ENCODE measurements at places on chromosomes 4 and X.

- DNase-seq: no peak
Observed at GRCh38 chrX:12999422-12999821, 24.5 kb downstream of the TMSB4X start.

DNA sequence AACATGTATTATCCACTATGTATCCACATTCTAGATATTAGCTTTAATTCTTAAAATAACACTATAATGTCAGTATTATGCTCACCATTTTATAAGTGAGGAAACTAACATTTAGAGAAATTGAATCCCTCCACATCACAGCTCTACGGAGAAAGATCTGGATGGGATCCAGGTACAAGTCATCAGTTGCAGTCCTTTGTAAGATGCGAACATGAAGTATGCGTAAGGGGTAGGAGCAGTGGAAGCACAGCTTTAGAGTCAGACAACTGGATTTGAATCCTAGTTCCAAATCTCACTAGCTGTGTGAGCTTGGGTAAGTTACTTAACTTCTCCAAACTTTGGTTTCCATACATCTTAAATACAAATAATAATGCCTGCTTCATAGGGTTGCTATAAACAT lies 162.5 kb downstream of the ATP10D start:
- DNase-seq: no peak

GRCh38 chrX:17390419-17390850 lies 15.4 kb downstream of the NHS start:
- no peak for DNase-seq

DNA sequence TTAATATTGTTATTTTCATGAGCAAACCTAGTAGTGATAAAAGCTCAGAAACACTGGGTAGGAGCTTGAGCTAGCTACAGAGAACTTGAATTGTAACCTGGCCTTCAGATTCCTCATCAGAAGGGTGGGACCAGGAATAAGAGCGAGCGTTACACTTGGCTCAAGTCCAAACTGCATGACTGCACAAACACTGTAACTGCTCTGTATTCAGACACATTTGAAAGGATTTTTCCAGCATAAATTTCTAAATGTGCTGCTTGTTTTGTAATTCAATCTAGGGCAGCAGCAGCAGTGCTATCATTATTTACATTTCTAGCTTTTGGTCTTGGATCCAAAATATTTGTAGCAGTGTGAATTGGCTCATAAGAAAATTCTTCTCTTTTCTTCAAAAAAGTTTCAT lies 133.0 kb upstream of the TMLHE start:
- no peak for DNase-seq

DNA sequence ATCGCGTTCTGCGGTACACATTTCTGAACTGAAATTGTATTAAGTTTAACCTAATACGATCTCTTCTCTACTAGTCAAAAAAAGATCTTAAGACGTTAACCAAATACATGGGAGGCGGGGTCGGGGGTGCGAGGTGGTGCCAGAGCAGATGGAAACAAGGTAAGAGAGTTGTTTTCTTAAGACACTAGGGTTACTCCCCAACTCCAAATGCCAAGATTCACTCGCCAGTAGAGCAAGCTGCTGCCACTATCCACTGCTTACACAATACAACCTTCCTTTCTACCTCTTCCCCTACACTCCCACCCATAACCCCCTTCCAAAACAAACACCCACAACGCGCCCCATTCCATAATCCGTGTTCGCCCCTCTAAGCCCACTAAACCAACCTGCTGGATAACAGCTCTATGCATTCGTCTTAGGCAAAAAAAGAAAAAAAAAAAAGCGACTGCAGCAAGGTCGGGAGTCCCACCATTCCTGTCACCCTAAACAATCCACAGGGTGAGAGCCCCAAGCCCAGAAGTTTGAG lies 1.3 kb downstream of the LCORL start:
- DNase-seq: no peak

GRCh38 chrX:39955625-39956024 lies 142.1 kb downstream of the BCOR start:
- DNase-seq: no peak

DNA sequence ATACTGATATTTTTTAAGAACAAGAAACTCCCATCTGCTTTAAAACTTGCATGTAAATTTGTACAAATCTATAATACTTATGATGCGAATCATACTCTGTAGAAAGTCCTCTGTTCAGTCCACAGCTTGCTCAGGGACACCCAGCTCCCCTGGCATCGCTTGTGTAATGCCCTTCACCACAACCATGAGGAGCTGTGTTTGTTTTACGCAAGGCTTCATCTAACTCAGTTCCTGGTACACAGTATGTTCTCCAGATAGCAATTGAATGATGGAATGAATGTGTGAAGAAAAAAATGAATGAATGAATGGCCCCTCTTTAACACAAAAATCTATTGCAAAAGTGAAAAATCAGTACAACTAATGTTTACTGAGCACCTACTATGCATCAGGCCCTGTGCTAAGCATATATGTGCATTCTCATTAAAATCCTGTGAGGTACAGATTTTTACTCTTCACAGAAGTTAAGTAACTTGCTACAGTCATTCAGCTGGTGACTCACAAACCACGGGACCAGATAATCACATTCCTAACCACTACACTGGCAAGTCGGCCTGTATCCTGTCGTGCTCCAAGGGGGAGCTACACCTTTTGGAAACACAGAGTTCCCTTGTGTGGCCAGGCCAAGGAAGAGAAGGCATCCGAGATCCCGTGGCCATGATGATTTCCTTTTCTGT lies 58.7 kb upstream of the KDR start:
- no peak for DNase-seq

- DNase-seq: no peak
Observed at GRCh38 chrX:48540480-48540879, 966 bp downstream of the TBC1D25 start.

DNA sequence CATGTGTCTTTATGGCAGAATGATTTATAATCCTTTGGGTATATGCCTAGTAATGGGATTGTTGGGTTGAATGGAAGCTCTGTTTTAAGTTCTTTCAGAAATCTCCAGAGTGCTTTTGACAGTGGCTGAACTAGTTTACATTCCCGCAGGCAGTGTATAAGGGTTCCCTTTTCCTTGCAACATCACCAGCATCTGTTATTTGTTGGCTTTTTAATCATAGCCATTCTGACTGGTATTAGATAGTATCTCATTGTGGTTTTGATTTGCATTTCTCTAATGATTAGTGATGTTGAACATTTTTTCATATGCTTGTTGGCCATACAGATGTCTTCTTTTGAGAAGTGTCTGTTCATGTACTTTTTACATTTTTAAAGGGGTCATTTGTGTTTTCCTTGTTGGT lies 129.8 kb downstream of the TBCK start:
- no peak for DNase-seq

DNA sequence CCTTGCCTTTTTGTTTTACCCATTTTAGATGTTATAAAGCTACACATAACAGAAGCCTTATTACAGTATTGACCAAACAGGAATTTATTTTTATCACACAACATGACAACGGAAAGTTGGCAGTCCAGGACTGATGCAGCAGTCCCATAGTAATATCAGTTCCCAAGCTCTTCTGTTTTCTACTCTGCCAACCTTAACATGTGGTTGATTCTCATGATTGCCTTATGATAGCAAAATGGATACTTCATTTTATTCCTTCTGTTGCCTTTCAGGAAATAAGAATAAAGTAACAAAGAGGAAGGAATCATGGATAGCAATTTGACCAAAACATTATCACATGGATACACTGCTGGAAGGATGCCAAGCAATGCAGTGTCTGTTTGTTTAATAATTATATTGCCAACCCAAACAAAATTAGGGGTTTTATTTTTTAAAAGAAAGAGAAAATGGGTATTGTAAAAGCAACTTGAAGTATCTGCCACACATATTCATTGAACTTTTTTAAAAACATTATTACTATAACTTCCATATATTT lies 275.7 kb downstream of the STPG2 start:
- DNase-seq: no peak

GRCh38 chr4:173656898-173657297 lies 126.9 kb upstream of the HAND2 start:
- DNase-seq: no peak

DNA sequence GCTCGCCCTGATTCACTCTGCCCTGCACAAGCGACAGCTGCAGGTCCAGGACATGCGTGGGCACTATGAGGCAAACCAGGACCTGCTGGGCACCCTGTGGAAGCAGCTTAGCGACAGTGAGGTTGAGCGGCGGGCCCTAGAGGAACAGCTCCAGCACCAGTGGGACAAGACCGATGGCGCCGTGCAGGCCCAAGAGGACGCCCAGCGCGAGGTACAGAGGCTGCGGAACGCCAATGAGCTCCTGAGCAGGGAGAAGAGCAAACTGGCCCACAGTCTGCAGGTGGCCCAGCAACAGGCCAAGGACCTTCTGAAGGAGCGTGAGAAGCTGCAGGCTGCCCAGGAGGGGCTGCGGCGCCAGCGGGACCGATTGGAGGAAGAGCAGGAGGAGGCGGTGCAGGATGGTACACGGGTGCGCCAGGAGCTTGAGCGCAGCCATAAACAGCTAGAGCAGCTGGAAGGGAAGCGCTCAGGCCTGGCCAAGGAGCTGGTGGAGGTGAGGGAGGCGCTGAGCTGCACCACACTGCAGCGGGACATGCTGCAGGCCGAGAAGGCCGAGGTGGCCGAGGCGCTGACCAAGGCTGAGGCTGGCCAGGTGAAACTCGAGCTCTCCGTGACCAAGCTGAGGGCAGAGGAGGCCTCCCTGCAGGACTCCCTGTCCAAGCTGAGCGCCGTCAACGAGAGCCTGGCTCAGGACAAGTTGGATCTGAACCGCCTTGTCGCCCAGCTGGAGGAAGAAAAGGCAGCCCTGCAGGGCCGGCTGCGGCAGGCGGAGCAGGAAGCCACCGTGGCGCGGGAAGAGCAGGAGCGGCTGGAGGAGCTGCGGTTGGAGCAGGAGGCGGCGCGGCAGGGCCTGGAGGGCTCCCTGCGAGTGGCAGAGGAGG lies 12.8 kb downstream of the SMIM10L2A start:
- no peak for DNase-seq

GRCh38 chrX:387729-388128 lies 1.0 kb upstream of the PPP2R3B start:
- no peak for DNase-seq
